Fibroblast of mammary gland (primary cell): ENCODE measurements at places on chromosomes 2 and 18.

- no peak for DNase-seq
Measured at GRCh38 chr2:18901242-18901641, 311.9 kb upstream of the NT5C1B start.

- peak; percentile 96 for DNase-seq
Measured at GRCh38 chr2:9665898-9666297, 35.1 kb upstream of the YWHAQ start.

DNA sequence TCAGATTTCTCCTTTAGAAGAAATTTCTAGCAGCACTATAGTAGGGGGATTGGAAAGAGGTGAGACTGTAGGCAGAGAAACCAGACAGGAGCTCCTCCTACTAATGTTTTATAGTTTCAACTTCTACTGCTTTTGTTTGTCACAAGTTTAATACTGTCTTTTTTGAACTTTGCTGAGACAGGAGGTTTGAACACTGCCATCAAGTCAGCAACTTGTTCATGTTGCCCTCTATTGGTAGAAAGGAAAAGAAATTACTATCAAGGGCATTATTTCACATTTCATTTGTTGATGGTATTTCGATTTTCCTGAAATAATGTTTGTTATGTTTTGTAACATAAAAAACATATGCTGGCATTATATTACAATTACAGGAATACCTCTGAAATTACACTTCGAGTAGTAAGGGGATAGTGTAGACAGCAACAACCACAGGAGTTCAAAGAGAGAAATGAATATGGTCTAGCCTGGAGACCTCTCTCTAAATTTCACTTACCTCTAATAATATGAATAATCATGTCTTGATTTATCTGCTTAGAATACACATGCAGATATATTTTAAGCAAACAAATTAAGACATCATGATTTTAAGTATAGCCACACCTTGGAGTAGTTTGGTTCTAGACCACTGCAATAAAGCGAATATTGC lies 12.4 kb upstream of the CCDC88A start:
- DNase-seq, result peak; percentile 66

- DNase-seq, result no peak
Measured at GRCh38 chr18:32802591-32803451, 30.0 kb upstream of the KLHL14 start.

DNA sequence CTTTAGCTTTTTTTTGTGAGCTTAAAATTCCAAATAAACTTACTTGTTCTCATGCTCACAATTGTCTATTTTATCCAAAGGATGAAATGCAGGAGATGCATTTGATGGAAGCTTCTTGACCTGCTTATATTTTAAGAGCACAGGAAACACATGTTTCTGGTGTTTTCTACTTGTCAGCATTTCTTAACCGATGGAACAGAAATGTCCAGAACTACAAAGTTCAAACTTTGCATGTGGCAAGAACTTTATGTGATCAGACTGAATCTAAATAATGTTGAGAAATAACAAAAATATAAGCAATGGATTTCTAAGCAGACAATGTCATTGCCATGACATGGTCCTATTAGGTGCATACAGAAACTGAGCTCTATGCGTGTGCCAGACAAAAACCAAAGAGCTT lies 9.9 kb upstream of the CTLA4 start:
- DNase-seq, result no peak

GRCh38 chr2:151053661-151053990 lies 208.0 kb downstream of the RBM43 start:
- DNase-seq, result peak; percentile 58

- DNase-seq, result no peak
Measured at GRCh38 chr18:50704357-50704940, 115.4 kb downstream of the MRO start.

DNA sequence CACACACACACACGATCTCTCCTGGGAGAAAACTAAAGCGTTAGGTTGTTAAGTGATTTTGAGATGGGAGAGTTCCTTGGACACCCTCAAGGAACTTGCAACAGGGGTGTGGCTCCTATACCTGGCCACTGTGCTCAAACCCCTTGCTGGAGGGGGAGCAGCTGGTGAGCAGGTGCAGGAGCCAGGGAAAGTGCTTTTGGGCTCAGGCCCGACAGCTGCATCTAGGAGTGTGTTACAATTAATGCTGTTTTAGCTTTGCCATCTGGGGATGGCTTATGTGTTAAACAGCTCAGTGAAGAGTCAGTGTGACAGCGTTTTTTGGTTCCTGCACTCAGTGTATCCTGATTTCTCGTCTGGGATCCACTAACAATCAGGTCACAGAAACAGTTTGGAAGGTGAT lies 510.8 kb downstream of the TRIB2 start:
- DNase-seq, result no peak

- DNase-seq, result no peak
Measured at GRCh38 chr2:9312591-9312990, 106.0 kb downstream of the ASAP2 start.

DNA sequence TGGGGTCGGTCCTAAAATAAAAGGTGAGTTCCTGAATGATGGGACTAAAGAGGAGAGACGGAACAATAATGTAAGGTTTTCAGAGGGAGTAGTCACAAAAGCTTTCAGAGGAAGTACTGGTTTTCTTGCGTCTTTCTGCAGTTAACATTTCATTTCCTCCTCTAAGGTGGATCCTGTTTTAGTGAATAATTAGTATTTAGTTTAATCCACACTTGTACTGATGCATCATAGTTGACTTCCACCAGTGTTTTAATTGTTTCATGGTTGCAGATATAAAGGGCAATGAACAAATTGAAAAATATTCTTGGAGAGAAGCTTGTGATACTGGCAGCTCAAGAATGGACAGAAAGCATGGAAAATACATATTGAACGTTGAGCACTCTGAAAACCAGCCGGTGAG lies at the start of gene DYNAP:
DYNAP (plus strand) TSS at position 301 of the 400 bp plus-strand sequence; CDS start at position 339, 38 bp downstream.
- DNase-seq, result no peak

- peak; percentile 90 for DNase-seq
Measured at GRCh38 chr18:10928772-10929373, 220.5 kb downstream of the PIEZO2 start.

- DNase-seq, result no peak
Measured at GRCh38 chr2:65388051-65388531, 44.3 kb downstream of the SPRED2 start.

DNA sequence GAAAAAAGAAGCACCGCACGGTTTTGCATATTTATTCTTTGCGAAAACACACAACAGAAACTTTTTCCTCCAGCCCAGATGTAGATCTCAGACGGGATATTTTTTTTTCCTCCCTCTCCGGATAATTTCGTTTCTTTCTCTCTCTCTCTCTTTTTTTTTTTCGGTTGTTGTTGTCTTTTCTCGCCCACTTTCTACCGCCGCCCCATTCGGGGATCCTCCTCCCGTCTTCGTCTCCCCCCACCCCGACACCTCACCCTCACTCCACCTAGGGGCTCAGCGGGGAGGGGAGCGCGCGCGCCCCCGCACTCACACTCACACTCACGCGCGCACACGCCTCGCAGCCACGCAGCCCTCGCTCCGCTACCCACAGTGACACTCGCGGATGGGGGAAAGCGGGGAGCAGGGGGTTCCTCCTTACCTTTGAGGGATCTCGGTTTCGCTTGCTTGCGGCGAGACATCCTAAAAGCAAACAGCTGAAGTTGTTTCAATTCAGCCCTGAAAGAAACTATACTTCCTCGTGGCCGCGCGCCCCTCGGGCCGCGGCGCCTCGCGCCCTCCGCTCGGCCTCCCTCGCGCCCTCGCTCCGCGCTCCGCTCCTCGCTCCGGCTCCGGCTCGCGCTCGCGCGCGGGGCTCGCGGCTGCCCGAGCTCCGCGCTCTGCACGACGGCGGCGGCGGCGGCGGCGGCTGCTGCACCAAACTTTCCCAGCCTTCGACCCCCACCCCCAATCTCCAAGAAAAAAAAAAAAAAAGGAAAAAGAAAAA lies 1.3 kb downstream of the ZNF521 start:
- peak; percentile 52 for DNase-seq

- no peak for DNase-seq
Measured at GRCh38 chr2:43025709-43026295, 200.6 kb downstream of the ZFP36L2 start.

DNA sequence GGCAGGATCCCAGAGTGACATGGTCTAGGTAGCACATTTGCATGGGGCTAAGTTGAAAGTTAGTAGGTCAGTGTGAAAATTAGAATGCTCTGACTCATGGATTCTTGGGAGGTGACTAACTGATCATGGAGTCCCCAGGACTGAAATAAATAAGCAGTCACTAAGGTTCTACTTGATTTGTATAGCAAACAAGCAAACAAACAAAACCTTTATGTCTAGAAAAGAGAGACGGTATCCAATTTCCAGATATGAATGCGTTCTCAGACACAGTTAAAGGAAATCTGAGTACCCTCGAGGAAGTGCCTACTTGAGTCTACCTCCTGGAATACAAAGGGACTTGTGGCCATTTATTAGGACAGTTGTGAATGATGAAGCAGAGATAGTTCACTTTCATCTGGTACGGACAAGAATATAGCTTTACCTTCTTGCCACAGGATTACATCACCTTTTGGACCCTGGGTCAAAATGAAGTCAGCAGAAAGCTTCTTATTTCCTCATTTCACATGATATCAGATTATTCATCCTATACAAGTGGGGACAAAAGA lies 54.3 kb upstream of the AGPS start:
- DNase-seq, result peak; percentile 80

GRCh38 chr2:42752816-42753813 lies 10.8 kb downstream of the OXER1 start:
- DNase-seq, result no peak

- DNase-seq, result peak; percentile 78
Measured at GRCh38 chr2:200442471-200442870, 67.4 kb downstream of the KCTD18 start.

- no peak for DNase-seq
Measured at GRCh38 chr2:144619760-144620159, 99.8 kb upstream of the ZEB2 start.

DNA sequence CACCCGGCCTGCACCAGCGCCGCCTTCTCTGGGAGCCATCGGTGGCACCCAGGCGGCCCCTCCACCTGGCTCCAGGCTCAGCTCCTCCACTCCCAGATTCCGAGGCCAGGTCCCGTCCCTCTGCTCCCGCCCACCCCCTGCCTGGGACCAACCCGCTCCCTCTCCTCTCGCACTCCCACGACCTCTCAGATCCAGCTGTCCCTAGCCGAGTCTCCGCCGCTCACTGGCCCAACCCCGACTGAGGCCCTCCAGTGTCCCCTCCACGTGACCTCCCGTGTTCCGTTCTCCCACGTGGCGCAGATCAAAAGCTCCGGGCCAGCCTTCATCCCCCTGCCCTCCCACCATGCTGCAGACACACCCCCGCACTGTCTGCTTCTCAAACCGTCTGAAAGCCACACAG lies 14.4 kb upstream of the SALL3 start:
- DNase-seq, result no peak

DNA sequence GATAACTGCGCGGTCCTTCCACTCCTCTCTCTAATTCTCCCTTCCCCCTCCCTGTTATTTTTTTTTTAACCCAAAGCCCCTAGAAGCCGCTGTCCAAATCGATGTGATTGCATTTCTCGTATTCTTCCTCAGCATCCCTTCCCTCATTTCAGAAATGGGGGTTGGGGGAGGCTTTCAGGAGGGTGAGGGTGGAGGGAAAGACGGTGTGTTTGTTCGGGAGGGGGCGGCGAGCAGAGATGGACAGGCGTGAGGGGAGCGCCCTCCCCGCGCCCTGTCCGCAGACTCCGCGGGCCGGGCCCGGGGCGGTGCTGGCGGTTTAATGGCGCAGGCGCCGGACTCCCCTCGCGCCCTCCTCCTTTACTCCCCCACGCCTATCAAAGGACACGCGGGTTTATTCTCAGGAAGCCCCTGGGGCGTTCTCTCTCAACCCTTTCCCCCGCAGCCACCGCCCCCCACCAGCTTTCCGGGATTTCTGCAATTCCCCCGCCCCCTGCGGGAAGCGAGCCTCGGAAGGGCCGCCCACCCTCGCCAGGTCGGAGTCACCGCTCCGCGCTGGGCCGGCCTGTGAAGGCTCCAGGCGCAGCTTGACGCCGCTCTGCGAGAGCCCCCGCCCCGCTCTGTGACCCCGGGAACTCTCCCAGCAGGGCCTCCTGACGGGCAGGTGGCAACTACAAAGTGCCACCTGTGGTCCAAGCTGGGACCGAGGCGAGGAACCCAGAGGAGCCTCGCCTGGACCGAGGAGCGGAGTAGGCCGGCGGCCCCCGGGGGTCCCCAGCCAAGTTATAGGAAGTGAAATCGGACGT lies 981 bp downstream of the ST8SIA3 start:
- no peak for DNase-seq

DNA sequence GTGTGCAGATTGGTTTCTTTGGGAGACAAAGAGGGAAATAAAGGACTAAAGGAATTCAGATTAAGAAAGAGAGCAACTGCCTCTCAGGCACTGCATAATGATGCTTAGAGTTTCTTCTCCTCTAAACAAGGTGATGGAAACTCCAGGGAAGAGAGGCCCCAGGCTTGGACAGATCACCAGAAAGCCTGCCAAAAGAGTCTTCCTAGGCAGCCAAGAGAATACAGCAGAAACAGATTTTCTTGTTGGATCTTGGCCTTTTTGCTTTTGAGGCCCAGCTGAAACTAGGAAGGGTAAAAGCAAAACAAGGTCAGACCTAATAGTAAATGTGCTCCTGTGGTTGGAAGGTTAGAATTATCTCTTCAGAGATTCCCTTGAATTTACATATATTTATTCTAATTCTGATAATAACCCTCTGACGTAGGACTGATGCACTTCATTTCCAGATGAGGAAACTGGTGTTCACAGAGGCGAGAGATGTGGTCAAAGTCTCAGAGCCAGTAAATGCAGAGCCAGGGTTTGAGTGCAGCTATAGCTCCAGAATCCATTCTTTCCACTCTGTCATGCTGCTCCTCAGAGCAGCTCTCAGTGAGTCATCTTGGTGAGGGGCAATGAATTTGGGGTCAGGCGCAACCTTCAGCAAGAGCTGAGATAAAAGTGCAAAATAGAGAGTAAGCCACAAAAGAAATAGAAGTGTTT lies 142.3 kb upstream of the FBXO11 start:
- DNase-seq, result no peak

DNA sequence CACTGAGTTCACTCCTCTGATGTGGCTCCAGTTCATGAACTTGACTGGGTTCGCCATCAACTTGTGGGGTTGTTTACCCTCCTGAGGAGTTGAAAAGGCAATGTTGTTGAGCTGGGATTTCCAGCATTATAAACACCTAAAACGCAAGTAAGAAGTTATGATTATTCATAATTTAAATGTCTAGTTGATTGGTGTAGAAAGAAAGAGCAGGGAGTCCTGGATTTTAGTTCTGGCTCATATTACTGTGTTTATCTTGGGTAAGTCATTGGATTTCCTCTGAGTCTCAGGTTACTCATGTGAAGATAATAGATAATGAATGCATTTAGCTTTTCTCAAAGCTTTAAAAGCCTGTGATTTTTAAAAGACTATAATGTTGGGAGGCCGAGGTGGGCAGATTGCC lies 438.0 kb upstream of the CDH20 start:
- DNase-seq, result peak; percentile 10

DNA sequence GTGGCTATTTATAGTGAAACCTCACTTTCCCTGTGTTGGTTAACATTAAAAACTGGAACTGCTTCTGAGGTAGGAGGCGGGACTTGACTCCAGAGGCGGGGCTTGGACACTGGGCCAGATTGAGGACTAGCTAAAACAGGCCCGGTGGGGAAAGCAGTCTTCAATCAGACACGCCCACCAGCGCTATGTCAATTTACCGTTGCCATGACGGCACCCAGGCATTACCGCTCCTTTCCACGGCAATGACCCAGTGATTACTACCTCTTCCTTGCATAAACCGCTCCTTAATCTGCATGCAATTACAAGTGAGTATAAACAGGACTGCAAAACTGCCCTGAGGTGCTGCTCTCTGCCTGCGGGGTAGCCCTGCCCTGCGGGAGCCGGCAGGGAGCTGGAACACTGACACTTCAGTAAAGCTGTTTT lies 35.3 kb downstream of the LRRFIP1 start:
- DNase-seq, result peak; percentile 98

- peak; percentile 59 for DNase-seq
Measured at GRCh38 chr2:36785179-36785795, 88.8 kb downstream of the VIT start.

- peak; percentile 46 for DNase-seq
Measured at GRCh38 chr2:37156071-37156856, 516 bp downstream of the EIF2AK2 start.
